Lung (tissue), 17 donors: ENCODE measurements at places on chromosomes 7 and 10.

- no peaks in the 10 kb centered on the region for H3K27me3 ChIP-seq
- peak overlapping the region; percentile 59 for H3K27ac ChIP-seq
- peaks cover 4% of the 10 kb centered on the region for H3K36me3 ChIP-seq
- H3K4me3 ChIP-seq = no peak overlapping the region
- DNase-seq = no peak
These were observed 18.8 kb downstream of the CAV1 start for GRCh38 chr7:116543664-116544063.

- DNase-seq = peak; percentile 40
- H3K27me3 ChIP-seq = no peaks in the 10 kb centered on the region
- peaks cover 5% of the 10 kb centered on the region for H3K36me3 ChIP-seq
- H3K27ac ChIP-seq = no peak overlapping the region
- H3K4me1 ChIP-seq = peaks cover 2% of the 10 kb centered on the region
These were observed 17.8 kb downstream of the SCD start for GRCh38 chr10:100364735-100365391.

DNA sequence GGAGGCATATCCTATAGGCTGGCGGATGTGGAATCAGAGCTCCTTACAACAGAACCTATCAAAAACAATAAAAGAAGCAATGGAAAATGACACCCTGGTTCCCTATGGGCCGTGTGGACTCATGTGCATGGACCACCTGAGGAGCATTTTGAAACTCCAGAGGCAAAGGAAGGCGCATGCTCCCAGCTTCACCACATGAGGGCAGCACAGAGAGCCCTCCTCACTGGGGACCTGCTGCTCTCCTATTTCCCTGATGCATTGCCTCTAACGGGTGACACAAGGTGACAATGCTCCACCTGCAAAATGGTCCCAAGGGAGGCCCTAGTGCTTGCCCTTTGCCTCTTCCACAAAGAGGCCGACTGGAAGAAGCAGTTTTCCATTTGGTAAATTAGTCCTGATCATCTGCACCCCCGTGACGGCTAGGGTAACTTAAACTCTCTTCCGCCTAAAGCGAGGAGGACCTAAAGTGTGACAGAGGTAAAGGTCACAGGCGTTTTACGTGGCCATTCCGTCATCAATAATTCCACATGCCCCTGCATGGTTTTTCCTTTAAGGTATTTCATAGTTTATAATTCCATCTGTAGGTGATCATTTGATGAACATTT lies 67.7 kb downstream of the GPAM start:
- DNase-seq = peak; percentile 27
- H3K4me3 ChIP-seq = no peak overlapping the region
- no peaks in the 10 kb centered on the region for H3K4me1 ChIP-seq
- no peaks in the 10 kb centered on the region for H3K27me3 ChIP-seq

- peaks cover under 1% of the 10 kb centered on the region for H3K4me1 ChIP-seq
- no peaks in the 10 kb centered on the region for H3K27me3 ChIP-seq
- no peak overlapping the region for H3K27ac ChIP-seq
- peaks cover 7% of the 10 kb centered on the region for H3K36me3 ChIP-seq
- no peak for DNase-seq
These were observed 3.8 kb downstream of the NODAL start for GRCh38 chr10:70437721-70438120.

DNA sequence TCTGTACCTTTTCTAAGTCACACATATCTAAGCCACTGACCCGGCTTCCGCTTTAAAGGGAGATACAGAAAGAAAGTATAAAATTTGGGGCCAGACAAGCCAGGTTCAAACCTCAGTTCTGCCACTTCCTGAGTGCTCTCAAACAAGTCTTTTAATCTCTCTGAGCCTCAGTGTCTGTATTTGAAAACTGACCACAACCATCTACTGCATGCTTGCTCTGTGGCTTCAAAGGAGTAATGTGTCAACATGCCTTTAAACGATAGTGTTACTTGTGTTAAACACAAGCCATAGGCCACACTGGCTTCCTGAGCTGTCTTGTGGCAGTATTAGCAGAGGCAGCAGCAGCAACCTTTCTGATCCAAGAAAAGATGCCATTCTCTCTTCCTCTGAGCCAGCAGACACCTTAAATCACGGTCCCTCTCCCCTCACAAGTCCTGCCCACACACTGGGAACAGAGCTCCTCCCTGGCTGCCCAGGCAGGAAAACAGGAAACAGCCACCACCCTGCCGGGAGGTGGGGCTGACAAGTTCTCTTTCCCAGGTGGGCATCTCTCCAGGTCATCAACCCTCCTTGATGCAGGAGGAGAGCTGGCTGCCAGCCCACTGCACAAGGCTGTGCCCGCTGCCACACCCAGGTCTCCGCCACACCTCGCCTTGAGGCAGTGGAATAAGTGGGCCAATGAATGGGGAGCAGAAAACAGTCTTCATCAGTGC lies 10.7 kb downstream of the HIP1 start:
- H3K27me3 ChIP-seq = no peaks in the 10 kb centered on the region
- no peak for DNase-seq
- H3K36me3 ChIP-seq = no peaks in the 10 kb centered on the region
- no peaks in the 10 kb centered on the region for H3K4me1 ChIP-seq
- no peak overlapping the region for H3K27ac ChIP-seq
- H3K4me3 ChIP-seq = no peak overlapping the region
